Stimulated activated CD8-positive, alpha-beta memory T cell treated with anti-CD3 and anti-CD28 coated beads, Interleukin-4, amount 100 ng/mL, for 1 hour (primary cell): ENCODE measurements at places on chromosomes 2 and 18.

GRCh38 chr2:50547521-50547920, 484.4 kb downstream of the NRXN1 start:
- DNase-seq: no peak

GRCh38 chr18:11884396-11885030, 23.6 kb downstream of the MPPE1 start:
- DNase-seq: no peak

GRCh38 chr2:135227386-135227785, 175.3 kb downstream of the RAB3GAP1 start:
- no peak for DNase-seq

- no peak for DNase-seq
Observed at GRCh38 chr2:197516393-197516761, 511 bp downstream of the MOB4 start.

DNA sequence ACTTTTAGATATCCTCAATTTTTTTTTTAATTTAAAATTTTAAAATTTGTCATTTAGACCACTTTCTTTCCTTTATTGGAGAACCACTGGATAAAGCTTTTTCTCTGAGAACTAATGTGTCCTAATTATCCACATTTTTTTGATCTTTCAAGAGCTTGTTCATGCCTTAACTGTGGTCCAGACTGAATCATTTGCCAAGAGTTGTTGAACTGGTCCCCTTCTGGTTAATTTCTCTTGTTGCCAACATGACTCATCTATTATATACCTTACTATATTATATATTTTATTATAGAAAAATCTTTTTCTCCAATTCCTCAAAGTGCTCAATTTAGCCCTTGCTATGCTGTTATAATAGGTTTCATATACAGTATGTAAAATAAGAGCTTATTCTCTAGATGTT, 53.1 kb upstream of the TMEM87B start:
- no peak for DNase-seq

DNA sequence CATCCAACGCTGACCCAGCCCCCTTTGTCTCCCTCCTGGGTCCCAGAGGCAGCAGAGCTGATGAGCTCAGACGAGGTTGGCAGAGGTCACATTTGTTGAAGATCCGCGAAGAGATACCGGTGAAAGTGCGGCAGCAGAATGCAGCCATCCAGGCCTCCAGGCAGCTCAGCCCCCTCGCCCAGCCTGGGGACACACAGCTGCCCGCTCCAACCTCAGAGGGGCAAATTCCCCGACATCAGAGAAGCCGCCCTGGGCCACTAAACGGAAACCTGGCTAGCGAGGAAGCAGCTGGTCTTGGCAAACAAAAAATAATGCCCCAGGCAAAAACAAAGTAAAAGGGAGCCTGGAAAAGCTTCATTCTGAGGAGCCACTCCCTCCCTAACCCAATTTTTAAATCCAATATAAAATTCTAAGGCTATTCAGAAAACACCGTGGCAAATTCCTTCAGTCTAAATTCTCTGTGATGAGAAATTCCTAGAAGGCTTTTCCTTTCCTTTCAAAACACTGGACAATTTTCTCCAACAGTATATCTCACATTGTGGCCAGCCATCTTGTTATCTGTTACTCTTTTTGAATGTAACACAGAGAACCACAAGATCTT, 262.4 kb downstream of the SS18 start:
- DNase-seq: no peak

DNA sequence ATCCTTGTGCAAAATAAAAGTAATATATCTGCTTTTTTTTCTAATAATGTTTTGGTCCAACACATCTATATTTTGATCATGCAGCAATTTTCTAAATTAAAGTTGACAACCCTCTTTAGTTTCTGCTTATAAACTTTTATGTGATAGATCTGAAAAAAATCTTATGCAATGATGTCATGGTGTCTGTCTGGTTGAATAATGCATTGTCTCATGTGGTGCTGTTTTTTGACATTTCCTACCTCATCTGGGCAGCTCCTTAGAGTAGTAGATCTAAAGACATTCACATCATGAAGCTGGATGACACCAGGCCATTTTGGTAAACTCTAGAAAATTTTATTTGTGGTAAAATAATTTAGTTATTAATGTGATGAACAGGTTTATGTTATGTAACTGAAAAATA, 106.8 kb upstream of the FN1 start:
- DNase-seq: no peak

GRCh38 chr18:64799376-64799775, 650.5 kb upstream of the LINC00305 start:
- no peak for DNase-seq

DNA sequence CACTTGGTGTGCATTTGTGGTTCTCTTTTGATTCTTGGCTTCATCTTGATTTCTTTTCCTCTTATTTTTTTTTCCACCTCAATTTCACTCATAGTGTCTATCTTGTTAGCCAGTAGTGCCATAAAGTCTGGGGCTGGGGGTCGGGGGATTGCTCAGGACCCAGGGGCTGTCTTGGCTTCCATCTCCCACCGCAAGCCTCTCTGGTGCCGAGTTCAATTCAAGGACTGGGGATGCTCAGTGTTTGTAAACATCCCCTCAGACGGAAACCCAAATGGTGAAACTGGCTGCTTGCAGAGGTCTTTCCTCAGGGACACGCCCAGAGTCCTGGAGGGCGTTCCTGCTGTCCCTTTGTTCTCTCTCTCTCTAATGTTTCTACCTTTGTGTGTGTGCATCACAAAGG, 173.3 kb downstream of the TWIST2 start:
- DNase-seq: no peak
